ENCODE measurements at places on chromosomes 2 and 18.

DNA sequence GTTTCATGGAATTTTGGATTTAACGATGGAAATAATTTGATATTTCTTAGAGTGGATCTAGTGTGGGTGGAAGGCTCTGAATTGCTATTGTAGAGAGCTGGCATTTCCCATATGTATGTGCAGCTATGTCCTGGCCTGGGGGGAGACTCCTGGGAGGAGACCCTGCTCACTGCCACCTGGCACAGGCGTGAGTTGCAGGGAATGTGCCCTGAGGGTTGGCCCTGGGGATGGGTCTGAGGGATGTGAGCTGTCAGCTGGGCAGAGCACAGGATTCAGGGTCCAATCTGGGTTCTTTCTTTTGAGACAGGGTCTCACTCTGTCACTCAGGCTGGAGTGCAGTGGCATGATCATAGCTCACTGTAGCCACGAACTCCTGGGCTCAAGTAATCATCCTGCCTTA, 120.2 kb downstream of the CLIP4 start:
- no peak for DNase-seq

DNA sequence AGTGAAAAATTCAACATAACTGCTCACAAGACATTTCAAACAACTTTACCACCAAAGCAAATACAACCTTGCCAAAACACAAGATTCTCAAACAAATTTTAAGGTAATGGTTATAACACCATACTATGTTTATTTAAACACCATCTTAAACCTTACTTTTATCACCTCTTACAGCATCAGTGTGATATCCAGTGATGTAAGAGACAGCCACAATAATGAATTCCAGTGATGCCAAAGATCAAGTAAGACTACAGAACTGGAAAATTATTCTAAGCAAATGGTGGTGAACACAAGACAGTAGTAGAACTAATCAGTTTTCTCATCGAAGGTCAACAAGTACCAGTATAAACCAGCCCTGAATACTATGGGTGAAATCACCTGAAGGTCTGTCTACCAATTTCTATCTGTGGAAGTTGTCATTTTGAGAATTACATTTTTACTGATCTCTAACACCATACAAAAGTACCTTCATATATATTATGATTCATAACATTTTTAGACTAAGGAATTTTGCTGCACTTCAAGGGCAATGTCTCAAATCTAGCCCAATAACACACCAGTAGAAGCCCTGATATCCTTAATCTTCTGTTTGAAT, 146.2 kb downstream of the RBMS1 start:
- no peak for DNase-seq

- DNase-seq = no peak
Measured at GRCh38 chr2:176479961-176480360, 210.7 kb downstream of the MTX2 start.

DNA sequence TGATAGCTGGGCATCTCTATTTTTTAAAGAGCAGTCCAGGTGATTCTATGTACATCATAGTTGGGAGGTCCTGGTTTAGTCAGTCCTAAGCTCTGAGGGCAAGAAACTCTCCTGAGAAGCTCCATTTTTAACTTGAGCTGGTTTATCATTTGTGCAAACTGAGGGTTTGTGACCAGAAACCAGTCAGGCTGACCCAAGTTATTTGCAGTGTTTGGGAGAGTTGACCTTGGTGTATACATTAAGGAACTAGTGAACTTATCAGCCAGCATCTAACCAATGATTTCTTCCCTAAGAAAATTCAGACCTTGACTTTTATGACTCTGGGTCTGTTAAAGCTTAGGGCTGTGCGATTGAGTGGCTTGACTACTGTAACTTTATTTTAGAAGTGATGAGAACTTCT, 10.6 kb upstream of the MGAT5 start:
- DNase-seq = no peak

- DNase-seq = no peak
Measured at GRCh38 chr2:28901202-28901601, 6.7 kb downstream of the WDR43 start.

- DNase-seq = no peak
Measured at GRCh38 chr2:98895901-98896300, 40.1 kb downstream of the CRACDL start.

GRCh38 chr2:17962876-17963275, 84.4 kb downstream of the KCNS3 start:
- no peak for DNase-seq

GRCh38 chr2:241804326-241805229, 4.4 kb upstream of the NEU4 start:
- peak; percentile 44 for DNase-seq

GRCh38 chr2:222903234-222904220, 42.7 kb downstream of the ACSL3 start:
- peak; percentile 37 for DNase-seq

DNA sequence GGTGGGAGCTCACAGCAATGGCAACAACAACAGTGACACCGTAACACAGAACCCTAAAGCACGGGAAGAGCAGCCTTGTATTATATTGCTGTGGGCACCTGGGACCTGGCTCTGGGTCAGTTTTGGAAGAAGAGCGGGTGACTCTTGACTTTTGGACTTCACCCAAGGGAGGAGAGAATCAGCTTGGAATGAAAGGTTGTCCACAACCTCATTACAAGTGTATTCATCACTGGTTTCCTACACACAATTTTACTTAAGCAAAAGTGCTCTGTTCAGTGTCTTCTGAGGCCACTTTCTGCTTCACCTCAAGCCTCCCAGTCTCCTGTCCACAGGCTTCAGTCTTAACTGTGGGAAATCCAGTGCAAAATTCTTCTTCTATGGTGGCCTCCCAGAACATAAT, 263.8 kb downstream of the KCNE4 start:
- no peak for DNase-seq

DNA sequence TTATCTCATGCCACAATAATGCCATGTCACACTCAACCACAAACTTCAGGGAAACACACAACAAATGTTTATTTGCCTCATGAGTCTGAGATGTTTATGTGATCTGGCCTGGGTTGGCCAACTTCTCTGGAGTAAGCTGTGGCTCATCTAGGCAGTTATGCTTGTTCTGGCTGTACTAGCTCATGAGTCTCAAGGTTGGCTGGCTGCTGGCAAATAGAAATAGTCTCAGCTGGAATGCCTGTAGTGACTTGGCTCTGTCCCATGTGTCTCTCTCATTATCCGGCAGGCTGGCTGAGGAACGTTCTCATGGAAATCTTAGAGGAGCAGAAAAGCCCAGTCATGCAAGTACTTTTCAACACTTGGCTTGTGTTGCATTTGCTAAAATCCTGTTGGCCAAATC, 234.9 kb upstream of the CDH2 start:
- DNase-seq = no peak

DNA sequence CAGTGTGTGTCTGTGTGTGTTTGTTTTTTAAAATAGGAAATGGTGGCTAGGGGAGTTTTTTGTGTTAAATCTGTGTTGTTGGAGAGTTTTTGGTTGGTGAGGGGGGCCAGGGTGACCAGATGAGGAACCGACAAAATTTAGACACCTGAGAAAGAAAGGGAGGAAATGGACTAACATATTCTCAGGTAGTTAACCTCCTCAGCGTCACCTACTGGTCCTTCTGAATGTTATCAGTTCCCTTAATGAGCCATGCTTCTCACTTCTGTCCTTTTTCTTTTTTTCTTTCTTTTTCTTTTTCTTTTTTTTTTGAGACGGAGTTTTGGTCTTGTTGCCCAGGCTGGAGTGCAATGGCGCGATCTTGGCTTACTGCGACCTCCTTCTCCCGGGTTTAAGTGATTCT, 107.0 kb downstream of the FMNL2 start:
- DNase-seq = no peak

- peak; percentile 67 for DNase-seq
Measured at GRCh38 chr18:13568443-13569392, 157.6 kb downstream of the FAM210A start.

DNA sequence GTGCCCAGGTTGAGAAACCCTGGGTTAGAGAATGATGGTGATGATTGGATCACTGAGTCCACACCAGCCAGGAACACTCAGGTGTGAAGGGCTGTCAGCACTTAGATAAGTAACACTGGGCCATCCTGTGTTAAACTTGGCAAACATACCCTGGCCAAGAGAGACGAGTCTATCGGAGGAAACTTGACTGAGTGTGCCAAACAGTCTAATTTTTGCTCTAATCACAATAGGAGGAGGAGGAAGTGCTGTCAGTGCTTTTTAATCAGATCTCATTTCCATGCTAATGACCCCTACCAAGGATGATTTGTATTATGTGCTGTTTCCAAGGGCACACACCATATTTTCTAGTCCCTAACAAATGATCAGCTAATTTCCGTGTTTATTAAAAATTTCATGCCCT, 63.8 kb upstream of the SEC11C start:
- DNase-seq = no peak

- DNase-seq = no peak
Measured at GRCh38 chr2:181231886-181232621, 225.1 kb upstream of the ITGA4 start.

GRCh38 chr2:10297959-10298531, 4.7 kb upstream of the HPCAL1 start:
- DNase-seq = peak; percentile 59

DNA sequence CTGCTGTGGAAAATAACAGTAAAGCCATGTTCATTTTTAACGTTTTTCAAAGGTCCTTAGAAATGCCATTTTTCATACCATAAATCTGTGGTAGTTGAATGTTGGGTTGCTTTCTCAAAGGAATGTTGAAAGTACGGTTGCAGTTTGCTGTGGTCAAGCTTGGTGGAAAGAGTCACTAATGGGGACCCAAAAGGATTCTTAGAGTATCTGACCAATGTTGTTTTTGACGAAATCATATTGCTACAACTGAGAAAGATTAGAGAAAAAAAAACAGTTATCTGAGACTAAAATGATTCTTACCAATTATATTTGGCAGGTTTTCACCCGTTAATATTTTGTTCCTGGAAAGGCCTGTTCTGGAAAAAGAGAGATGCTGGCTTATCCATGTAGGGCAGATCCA, 439.5 kb upstream of the ETAA1 start:
- no peak for DNase-seq

DNA sequence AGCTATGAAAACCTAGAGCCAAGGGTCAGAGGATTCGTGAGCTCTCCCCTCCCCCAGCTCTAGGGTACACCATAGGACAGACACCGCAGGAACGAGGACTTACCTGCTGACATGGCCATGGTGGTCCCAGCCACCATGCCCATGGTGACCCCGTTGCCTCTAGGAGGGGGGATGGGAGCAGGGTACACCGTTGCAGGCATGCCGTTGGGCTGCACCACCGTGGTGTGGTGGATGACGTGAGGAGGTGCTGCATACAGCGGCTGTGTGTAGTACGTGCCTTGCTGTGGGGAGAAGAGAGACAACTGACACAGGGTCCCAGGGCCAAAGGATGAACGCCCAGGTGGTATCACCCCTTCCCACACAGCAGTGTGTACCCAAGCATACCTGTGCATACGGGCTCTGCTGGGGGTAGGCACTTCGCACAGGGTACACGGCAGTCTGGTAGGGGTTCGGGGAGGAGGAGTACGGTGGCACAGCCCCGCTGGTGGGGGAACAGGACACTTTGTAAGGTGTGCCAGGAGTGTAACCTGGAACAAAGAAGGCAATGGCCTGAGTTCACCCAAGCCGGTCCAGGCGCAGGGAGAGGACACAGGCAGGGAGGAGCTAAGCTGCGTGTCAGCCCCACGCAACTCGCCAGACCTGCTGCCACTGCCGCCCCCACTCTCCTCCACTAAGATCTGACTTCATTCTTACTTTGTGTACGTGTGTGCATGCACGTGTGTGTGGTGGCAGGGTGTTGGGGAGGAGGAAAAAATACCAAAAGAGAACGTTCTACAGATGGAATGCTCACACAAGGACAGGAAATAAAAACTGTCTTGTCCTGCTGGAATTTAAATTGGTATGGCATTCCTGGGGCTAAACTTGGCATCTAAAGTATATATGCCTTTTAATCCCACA, 37.8 kb downstream of the FAM168B start:
- no peak for DNase-seq

- no peak for DNase-seq
Measured at GRCh38 chr2:67797801-67798540, 264.8 kb downstream of the C1D start.

DNA sequence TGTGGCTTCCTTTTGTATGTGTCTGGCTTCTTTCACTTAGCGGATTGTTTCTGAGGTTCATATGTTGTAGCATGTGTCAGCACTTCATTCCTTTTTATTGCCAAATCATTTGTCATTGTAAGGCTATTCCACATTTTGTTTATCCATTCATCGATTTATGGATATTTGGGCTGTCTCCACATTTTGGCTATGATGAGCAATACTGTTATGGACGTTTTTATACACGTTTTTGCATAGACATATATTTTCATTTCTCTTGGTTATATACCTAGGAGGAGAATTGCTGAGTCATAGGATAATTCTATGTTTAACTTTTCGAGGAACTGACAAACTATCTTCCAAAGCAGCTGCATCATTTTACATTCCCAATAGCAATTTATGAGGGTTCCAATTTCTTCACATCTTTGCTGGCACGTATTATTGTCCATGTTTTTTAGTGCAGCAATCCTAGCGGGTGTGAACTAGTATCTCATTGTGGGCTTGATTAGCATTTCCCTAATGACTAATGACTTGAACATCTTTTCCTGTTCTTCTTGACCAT, 48.1 kb upstream of the TBC1D8 start:
- DNase-seq = no peak

DNA sequence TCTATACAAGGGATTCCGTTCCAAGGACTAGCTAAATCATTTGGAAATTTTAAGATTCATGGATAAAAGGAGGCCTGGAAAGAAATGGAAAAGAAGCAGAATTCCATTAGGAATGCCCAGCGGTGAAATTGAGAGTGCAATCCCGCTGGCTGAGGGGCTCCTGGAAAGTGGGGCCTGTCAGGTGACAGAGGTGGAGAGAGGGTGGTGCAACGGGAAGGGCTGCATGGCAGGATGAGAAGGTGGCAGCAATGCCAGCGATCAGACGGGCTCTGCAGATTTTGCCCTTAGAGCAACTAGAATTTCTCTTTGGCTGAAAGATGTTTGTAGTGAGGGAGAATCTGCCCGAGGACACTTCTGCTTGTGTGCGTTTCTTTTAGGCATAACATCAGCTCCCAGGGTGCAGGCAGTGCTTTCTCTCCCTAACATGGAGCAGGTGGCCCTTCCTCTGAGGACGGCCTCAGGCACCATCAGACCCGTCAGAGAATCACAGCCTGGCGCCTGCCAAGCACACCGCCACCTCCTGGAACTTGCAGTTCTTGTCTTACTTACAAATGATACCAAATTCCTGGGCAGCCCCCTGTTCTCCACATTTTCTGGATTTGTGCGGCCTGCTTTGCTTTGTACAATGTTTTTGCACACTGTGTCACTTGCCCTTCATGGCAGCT, 261.6 kb downstream of the NDUFA10 start:
- no peak for DNase-seq

DNA sequence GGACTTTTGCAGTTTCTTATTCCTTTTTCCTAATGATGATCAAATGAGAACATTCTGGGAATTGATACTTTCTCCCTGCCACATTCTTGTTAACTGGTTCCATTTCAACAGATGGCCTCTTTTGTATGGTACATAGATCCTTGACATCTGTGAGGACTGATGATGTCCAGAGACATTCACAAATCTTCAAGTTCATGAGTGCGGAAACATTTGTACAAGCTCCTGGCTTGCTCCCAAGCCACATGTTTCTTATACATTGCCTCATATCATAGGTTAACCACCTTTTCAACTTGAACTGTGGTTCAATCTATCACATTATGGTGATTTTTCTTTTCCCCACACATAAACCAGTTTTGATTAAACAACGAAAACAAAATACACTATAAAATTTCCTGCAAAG, 267.3 kb downstream of the CLIP4 start:
- DNase-seq = no peak

All from activated CD4-positive, alpha-beta T cell treated with anti-CD3 and anti-CD28 coated beads, Interleukin-2, amount 50 U/mL, for 48 hours (primary cell).